Inflammatory macrophage (primary cell): ENCODE measurements at places on chromosomes 5 and 9.

- DNase-seq = no peak
Observed at GRCh38 chr5:66807743-66808142, 211.6 kb downstream of the MAST4 start.

DNA sequence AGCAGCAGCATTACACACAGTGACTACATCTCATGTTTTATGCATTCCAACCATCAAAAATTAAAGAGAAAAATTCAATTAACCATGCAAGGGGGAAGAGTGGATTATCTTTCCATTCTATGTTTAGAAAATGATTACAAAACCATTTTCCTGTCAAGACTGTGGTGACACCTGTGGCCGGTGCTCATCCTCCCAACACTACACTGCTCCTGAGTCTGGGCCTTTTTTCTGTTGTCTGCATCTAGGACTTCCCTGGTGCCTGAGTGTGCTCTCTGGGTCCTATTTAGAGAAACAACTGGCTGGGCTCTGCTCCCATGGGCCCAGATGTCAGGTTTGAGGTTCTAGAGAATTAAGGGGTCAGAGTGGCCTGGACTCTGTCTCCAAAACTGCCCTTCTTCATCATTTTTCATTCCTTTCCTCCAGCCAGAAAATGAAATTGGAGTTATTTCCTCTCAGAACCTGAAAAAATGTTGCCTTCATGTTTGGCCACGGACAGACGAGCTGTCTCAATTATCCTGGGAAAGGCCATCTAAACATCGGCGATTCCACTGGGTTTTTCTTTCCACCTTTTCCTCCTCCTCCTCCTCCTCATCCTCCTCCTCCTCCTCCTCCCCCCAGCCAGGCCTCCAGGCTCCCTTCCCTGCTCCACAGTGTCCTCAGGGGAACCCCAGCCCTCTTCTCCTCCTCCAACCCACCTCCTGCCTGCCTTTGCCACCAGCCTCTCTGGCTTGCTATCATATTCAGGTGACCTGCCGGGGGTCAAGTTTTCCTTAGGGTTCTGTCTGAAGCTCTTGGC lies 11.4 kb upstream of the ARSI start:
- no peak for DNase-seq

GRCh38 chr5:1525624-1526189 lies 1.9 kb upstream of the LPCAT1 start:
- DNase-seq = no peak

DNA sequence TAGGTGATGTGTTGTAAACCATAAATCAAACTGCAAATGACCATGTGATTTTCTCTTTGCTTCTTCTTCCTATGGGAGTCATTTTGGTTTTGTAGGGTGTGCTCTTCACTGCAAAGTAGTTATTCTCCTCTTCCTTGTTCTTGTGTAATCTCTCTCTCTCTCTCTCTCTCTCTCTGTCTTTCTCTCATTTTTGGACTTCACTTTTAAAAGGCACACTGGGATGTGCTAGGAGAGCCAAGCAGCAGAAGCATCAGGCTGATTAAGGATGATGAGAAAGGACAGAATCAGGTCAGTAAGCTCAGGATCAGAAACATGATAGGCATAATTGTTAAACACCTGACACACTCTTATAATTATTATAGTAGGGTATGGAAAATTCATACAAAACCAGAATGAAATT lies 505.3 kb upstream of the ZNF608 start:
- DNase-seq = no peak

DNA sequence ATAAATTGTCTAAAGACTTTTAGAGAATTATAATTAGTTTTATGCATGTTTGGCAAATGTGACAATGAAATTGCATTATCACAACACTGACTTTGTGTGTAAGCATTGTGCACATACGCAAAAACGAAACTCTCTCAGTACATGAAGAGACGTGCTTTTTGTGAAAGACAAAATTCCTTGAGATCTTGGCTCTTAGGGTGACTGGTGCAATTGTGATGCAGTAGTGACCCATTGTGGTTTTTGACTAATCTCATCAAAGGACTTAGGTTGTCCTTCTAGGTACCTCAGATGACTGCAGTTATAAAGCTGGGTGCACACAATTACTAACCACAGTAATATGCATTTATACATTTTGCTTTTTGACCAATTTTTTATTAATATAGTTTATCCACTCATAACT lies 25.3 kb upstream of the TYRP1 start:
- no peak for DNase-seq

DNA sequence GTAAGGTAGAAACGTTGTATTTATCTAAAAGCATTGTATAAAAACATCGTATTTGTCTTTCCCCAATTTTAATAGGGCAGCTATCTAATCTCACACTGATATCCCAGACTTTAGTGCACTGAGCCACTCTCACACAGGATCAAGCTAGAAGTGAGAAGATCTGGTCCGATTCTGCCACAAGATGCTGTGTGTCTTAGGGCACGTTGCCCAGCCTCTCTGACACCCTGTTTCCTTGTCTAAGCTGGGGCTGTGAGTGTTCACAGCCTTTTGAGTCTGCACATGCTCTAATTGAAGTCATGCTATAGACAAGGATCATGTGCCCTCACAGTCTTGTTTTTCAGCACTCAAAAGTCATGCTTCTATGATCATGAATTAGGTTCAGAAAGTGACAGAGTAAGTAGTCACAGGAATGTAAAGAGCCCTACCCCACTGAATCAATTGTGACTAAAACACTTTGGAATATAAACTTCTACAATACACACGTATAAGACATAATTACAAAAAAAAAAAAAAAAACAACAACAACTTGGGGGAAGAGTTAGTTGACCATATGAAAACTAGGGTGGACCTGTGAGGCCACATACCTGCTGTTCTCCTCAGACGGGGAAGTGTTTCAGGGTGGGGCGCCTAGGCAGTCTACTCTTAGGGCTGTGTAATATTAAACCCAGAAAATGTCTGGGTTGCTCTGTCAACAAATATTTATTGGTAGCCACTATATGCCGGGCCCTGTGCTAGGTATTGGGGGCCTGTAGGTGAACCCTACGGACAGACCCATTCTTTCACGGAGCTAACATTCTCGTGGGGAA lies 893 bp upstream of the ABLIM3 start:
- no peak for DNase-seq

- DNase-seq = no peak
Observed at GRCh38 chr5:32044434-32044833, 129.7 kb downstream of the GOLPH3 start.

- no peak for DNase-seq
Observed at GRCh38 chr5:72101828-72102227, 5.4 kb upstream of the MAP1B start.

DNA sequence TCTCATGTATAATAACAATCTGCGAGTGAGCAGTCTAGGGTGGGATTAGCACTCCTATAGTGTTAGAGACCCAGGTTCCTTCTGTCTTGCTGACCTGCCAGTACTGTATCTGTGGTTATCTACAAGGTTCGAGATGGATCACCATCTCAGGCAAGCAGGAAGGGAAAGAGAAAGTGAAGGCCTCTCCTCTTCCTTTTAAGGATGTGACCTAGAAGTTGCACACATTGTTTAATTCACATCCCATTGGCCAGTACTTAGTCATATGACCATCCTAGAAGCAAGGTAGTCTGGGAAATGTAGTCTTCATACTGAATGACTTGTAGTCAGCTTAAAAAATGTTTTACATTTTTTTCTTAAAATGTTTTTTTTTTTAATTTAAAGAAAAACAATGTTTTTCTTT lies 168.6 kb downstream of the CARTPT start:
- peak; percentile 70 for DNase-seq

- DNase-seq = no peak
Observed at GRCh38 chr9:126606483-126606870, 7.3 kb upstream of the LMX1B start.

DNA sequence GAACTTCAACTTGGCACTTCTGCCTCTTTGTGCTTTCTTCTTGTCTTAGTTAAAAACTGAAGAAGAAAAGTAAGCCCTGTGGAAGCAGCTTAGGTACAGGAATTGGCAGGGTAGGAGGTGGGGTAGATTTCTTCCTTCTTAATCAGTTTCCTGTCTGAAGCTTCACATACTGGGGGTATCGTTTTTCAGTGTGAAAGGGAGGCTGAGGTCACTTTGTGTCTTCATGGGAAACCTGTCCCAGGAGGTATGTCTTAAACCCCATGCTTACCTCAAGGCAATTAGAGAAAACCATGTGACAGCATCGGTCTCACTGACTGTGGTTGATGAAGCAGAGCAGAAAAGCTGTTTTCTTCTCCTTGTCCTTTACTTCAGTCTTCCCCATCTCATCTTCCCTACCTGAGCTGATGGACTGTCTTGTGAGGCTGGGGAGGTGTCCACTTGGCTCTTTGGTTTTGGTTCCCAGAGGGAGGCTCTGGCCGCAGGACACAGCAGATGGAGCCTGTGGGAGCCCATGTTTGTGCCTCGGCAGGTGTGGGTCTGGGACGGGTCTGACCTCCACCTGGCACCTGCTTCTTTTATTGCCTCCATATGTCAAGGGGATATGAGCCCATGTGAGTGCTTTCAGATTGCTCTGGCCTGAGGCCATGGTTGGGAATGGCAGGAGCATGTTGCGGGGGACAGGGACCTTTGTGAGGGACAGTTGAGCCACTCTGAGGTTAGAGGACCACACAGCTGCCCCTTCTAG lies 47.0 kb downstream of the SH3GL2 start:
- DNase-seq = no peak

DNA sequence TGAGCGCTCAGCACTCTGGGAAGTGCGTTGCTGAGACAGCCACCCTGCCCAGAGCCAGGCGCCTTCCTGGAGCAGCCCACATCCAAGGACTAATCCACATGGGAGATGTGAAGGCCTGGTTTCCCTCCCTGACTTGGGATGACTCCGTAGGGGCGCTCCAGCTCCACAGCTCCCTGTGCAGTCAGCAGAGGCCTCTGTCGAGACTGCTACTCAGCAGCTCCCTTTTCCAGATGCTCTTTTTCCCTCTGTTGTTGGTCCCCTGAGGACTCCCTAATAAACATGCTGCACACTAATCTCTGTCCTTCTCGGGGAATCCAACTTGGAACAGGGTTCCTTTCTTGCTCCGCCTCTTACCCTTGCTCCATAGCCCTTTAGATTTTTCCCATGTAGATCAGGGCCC lies 237.3 kb downstream of the ZSWIM6 start:
- no peak for DNase-seq

DNA sequence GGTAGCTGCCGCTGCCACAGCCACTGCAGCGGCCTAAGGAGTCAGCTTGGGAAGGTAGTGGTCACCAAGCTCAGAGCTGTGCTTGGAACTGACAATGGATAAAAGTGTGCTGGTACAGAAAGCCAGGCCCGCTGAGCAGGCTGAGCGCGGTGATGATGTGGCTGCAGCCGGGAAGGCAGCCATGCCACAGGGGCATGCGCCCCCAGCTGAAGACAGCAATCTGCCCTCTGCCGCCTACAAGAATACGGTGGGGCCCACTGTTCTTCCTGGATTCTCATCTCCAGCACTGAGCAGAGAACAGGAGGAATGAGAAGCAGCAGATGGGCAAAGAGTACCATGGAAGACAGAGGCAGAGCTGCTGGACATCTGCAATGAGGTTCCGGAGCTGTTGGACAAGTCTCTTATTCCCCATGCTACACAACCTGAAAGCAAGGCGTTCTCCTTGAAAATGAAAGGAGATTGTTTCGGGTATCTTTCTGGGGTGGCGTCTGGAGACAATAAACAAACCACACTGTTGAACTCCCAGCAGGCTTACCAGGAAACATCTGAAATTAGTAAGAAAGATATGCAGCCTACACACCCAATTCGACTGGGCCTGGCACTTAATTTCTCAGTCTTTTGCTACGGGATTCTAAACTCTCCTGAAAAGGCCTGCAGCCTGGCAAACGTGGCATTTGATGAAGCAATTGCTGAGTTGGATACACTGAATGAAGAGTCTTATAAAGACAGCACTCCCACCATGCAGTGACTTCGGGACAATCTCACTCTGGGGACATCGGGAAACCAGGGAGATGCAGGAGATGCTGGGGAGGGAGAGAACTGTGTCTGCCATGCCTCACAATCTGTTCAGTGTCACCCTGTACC lies 22.8 kb upstream of the ANKRD18A start:
- no peak for DNase-seq

DNA sequence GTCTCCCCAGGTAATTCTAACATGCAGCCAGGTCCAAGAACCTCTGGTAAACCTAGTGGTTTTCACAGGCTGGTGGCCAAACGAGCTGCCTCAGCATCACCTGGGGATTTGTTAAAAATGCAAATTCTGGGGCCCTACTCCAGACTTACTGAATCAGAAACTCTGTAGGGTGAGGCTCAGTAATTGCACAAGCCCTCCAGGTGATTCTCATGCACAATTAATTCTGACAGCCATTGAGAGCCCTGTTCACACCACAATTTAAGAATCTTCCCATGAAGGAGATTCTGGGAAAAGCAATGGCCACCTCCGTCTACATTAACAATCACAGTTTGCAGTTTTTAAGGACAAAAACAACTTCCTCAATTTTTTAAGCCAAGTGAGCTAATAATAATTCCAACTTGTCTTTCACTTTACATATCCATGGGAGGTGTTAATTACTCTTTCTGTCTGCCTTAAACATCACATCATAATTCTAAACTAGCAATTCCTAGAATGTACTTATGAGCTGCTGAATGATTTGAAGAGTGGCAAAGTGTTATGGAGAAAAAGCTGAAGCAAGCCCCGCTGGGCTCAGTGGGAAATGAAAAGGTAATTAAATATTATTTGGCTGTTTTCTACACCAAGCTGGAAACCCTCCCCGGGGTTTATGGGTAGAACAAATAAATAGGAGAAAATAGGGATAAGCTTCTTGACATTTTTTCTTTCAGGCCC lies 70.0 kb downstream of the GLDC start:
- DNase-seq = no peak

GRCh38 chr9:23380821-23381220 lies 445.2 kb downstream of the ELAVL2 start:
- no peak for DNase-seq

DNA sequence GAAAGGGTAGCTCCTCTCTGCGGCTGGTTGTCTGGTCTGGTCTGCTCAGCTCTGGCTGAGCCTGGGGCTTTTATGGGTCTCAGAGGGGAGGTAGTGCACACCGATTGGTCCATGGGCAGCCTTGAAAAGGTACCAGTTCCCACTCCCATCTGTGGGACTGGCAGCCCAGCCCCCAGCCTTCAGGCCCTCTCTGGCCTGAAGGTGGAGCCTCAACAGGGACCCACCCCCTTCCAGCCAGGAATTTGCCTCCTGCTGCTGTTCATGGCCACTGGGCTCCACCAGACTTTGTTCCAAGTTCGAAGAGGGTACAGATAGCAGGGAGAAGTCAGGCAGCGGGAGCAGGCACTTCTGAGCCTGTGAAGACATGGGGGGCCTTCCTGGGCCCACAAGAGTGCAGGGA lies 165.3 kb upstream of the SLC27A6 start:
- no peak for DNase-seq

GRCh38 chr5:17223367-17224185 lies 6.1 kb downstream of the BASP1 start:
- DNase-seq = no peak

DNA sequence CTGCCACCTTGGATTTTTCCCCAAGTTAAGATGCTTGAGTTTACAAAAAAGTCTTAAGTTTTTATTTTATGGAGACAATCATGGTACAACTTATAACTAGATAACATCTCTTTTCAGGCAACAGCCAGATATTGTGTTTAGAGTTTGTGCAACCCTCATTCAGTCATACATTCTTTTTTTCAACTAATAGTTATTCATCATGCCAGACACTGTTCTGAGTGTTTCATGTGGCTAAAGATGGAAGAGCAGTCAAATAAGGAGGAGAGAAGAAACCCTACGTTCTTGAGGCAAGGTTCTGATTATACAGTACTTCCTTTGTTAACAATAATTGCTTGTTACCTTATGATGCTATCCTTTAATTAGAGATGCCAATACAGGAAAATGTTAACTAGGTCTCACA lies 42.1 kb upstream of the ZNF462 start:
- no peak for DNase-seq
